ENCODE measurements at places on chromosomes 6 and 20.

DNA sequence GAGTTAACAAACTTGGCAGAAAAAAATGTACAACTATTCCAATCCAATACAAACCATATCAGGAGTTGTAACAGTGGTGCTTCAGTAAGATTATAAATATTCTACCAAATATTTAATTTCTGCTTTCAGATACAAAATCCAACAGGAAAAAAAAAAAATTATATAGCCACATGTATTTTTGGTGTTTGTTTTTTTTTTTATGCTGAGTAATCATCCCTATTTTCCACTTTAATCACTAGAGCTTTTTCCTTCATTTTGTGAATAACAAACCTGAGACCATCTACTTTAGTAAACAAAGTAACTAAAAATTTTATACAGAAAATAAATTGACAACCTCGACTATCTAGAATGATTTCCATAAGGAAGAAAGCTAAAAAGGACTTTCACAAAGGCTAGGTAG is 36.2 kb downstream of the MMS22L start:
- DNase-seq: no peak

- no peak for DNase-seq
These were observed 127.8 kb downstream of the LRRC1 start for GRCh38 chr6:53922539-53922981.

DNA sequence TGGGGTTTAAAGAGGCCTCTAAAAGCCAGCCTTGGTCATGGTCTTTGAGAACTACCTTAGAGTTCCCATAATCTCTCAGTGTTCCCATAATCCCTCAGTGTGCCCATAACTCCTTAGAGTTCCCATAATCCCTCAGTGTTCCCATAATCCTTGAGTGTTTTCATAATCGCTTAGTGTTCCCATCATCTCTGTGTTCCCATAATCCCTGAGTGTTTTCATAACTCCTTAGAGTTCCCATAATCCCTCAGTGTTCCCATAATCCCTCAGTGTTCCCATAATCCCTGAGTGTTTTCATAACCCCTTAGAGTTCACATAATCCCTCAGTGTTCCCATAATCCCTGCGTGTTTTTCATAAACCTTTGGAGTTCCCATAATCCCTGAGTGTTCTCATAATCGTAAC is 199.2 kb downstream of the QKI start:
- DNase-seq: no peak

DNA sequence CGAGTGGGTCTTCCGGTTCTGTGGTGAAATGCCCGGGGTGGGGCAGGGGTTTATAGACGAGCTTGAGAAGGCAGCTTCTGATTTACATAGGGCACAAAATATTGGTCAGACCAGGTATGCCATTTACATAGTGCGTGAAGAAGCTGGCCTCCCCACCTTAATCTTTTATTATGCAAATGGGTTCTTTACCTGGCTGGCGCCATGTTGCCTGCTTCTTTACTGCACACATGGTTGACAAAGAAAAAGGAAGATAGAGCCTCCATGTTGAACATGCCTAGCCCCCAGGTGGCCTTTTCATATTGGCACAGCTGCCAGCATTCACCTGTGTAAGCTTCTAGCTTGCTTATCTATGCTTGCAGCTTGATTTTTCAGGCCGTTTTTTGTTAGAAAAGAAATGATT is 276.2 kb downstream of the PHACTR1 start:
- DNase-seq: peak; percentile 23

- DNase-seq: no peak
These were observed 6.7 kb downstream of the PRDM13 start for GRCh38 chr6:99613409-99613704.

DNA sequence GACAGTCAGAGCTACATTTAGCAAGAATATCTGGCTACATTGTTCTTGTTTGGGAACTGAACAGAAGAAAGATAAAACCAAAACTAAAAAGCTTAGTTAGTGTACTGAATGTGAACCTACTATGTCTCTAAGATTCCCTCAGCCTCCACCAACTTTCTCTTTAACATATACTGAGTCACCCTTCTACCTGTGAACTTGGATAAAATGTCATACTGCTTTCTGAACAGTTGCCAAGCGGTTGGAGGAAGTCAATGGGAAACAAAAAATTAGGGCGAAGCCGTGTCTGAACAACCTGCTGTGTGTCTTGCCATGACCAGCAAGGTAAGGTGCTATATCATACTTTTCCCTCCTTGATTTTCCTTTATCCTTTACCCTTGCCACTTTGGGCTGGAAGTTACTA is 243.5 kb downstream of the BTBD9 start:
- DNase-seq: no peak

GRCh38 chr20:21357844-21358243 is 39.5 kb downstream of the NKX2-4 start:
- DNase-seq: no peak

GRCh38 chr6:115740907-115741306 is 319.8 kb downstream of the FRK start:
- no peak for DNase-seq

GRCh38 chr20:5181958-5182357 is 55.1 kb downstream of the CDS2 start:
- no peak for DNase-seq

DNA sequence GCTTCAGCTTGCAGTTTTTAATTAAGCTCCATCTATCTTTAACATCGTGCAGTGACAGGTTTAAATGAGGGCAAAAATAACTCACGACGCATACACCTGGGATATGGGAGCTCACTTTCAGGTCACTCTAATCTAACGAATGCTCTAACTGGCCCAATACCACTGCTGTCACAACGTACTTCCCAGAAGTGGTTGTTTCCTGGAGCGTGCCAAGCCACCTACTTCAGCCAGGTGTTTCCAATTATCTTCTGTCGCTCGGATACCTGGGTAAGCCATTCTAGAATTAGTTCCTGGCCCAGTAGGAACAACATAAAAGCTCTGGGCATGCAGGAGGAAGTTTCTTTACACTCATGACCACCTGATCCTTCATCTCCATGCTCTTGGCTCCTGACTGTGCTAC is 147.4 kb downstream of the FOXC1 start:
- peak; percentile 87 for DNase-seq

- DNase-seq: no peak
These were observed 352.1 kb upstream of the SOX4 start for GRCh38 chr6:21241231-21242130.

DNA sequence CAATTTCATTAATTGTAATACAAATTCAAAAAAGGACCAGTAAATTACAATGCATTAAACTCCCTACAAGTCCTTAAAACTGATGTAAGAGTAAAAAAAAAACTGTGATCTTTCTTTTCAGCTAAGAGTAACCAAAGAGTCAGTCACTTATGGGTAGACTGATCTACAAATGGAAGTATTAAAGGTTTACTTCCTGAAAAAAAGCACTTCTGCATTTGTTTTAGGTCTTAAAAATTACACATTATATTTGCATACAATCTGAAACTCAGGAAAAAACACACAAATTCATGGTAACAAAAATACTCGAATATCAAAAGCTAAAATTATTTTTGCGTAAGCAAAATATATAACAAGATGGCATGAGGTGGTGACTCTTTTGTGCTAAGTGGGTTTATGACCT is 23.5 kb downstream of the USP49 start:
- no peak for DNase-seq

GRCh38 chr6:111354758-111355555 is 128.1 kb downstream of the REV3L start:
- DNase-seq: no peak

DNA sequence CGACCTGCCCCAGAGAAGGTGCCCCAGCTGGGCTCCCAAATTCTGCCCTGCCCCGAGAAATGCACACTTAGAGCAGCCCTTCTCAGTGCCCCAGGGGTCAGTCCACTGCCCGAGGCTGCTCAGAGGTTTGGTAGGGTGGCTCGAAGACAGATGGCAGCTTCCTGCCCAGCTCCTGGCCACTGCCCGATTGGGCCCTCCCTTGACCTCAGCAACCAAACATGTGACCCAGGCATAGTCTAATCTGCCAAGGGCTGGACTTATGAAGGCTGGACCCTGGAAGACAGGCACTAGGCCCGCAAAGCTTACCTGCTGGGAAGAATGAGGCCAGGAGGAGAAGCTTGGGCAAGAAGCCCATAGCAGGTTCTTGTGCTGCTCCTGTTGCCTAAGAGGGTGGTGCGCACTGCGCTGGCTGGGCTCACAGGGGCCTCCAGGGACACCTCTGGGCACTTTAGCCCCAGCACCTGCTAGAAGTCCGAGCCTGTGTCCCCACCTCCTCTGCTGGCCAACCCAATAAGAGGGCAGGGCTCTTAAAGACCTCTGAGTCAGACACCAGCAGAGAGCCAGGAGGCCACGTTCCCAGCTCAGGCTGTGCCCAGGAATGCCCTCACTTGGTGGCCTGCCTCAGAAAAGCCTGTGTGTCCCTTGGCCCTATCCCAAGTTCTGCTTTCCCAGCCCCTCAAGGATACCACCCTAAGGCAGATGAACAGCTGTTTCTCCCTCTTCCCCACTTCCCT is 5.5 kb downstream of the SIGLEC1 start:
- no peak for DNase-seq

DNA sequence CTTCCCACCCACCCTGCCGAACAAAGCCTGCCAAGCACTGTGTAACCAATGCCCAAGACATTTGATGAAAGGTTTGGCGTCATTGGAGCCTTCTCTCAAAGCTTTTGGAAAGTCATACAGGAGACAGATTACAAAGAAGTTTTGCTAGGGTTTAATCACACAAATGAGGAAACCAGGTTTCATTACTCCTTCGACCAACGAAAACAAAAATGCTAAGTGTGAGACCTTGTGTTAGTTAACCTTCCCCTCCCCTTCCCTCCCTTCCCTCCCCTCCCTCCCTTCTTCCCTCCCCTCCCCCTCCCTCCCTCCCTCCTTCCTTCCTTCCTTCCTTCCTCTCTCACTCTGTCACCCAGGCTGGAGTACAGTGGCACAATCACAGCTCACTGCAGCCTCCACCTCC is 96.1 kb upstream of the CD83 start:
- DNase-seq: no peak

GRCh38 chr20:49700411-49701185 is 13.1 kb downstream of the B4GALT5 start:
- DNase-seq: no peak

DNA sequence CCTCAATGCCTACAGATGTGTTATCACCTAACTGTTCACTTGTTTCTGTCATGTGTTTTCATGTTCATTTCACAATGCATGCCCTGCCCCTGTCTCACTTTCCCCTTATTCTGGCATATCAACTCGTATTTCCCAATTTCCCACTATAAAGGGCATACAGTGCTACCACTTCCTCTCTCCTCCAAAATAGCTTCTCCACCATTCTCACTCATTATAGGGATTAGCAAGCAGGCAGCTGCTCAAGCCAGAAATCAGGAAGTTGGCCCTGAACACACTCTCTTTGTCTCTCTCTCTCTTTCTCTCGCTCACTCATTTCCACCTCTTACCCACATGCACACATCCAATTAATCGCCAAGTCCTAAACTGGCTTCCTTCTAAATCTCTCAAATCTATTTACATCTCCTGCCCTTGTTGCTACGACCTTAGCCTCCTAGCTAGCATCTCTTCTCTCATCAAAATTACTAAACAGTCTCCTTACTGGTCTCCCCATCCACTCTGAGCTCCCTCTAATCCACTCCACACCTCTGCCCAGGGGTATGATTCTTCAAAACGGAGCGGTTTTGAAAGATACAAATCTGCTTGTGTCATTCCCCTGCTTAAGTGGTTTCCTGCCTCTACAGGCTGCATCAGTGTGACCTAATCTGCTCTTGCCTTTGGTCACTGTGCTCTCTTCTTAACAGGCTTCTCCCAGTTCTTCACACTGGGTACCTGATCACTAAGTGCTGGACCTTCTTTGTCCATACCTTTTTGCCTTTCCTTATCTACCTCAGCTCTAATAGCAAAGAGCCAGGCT is 196.2 kb downstream of the BTBD9 start:
- no peak for DNase-seq

GRCh38 chr6:82955841-82956240 is 109.8 kb downstream of the UBE3D start:
- DNase-seq: no peak

DNA sequence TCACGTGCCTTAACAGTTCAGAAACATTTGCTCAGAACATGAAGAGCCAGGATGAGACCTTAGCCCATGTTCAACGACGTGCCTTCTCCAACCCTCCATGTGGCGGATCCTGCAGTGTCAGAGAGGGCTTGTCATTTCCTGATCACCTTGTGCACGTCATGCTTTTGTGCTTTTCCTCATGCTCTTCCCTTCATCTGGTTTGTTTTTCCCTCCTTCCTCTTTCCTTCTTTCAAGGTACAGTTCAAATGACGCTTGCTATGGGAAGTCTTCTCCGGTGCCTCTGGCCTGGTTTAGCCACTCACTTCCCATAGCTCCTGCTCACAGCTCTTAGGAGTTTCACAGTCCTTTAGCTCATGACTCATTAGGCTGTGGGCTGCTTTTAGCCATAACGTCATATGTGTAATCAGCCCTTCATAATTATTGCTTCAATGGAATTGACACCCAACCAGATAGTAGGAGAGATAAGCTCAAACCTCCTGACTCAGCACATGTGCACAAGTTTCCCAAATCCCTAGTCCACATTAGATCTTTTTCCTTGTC is 102.7 kb upstream of the CNKSR3 start:
- peak; percentile 48 for DNase-seq

DNA sequence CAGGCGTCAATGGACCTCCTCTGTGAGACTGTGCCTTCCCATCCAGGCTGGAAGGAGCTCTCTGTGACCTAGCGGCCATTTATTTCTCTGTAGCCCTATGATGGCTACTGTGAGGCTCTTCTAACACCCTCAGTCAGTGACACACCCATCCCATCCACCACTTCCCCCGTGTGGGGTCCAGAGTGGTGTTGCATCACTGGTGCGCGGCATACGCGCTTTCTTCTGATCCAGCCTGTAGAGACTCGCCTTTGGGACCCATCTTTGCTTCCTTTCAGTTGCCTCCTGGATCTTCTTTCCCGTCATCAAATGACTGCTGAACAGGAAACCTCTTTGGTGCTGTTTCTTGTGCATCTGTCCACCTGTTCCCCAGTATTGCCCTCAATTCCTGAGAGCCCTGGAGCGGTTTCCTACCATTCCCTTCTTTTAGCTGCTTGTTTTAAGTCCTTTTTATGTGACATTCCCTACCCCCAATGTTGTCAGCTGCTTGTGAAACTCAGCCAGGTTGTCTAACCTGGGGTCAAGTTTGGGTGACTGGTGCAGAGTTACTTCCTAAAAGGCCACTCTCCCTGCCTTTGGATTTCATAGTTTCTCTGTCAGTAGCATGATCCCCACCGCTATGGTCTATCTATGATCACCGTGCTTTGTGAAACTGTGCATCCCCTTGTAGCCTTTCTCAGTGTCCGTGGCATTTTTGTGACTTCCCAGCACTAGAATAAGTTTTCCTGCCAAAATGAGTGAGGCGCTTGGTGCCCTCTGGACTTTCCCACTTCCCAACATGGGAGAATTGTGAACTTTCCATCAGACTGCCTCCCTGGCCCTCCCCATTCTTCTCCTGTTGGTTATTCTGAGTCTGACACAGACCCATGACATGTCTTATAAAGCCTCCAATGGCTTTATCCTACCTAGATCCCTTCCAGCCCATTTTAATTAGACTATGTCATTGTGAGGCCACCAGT is 5.7 kb downstream of the PRR3 start:
- DNase-seq: no peak

GRCh38 chr20:51354769-51355319 is 187.7 kb downstream of the NFATC2 start:
- DNase-seq: no peak

GRCh38 chr6:155883741-155884140 is 428.1 kb upstream of the NOX3 start:
- DNase-seq: no peak

GRCh38 chr6:118708744-118709143 is 57.4 kb upstream of the CEP85L start:
- DNase-seq: no peak

All from NCI-H774 (cell line).